ENCODE measurements at places on chromosomes 3 and 15. TPM values are rescaled to one million over a fixed set of nuclear protein-coding genes. Genes with fewer than 3 reads are reported as not detected.

The GOLGA6L7 gene
- not detected for total RNA-seq

The ZBTB20 gene
- total RNA-seq, result 75.9 TPM

The IL5RA gene
- 0.60 TPM for total RNA-seq

The MAPKBP1 gene
- 27.0 TPM for total RNA-seq

The AGBL1 gene
- total RNA-seq, result not detected

The FSIP1 gene
- 0.81 TPM for total RNA-seq

DNA sequence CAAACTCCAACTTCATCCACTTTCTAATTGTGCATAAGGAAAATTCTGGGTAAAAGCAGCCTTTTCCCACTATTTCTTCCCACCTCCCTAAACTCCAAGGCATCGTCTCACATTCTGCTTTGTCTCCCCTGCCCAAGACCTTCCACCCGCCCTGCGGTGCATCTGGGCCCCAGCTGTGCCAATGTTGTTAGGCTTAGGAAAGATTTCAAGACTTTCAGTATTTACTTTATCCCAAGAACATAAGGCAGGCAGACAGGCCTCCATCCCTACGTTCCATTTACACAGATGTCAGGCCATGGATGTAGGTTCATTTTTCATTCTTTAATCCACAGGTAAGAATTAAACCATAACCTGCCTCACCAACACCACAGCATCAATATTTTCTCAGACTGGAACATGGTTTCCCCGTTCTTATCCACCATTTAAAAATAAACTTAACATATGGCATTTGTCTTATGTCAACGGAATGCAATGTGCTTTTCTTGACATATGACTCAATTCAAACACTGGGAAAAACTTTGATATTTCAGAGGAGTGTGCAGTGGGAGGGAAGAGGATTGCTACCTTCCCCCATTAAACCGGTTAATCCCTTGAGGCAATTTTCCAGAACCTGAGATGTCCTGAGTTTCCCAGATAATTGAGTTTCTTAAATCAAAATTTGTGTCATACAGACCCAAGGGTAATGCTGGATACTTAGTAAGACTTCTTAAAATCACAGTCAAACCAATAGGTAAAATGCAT, 238.0 kb upstream of the LRIG1 start:
- DNase-seq, result no peak

GRCh38 chr3:43246976-43247375, 39.4 kb upstream of the SNRK start:
- no peak for DNase-seq

GRCh38 chr3:141796889-141797781, 33.9 kb downstream of the GRK7 start:
- DNase-seq, result peak; percentile 39

GRCh38 chr15:67013696-67014095, 51.7 kb upstream of the SMAD3 start:
- DNase-seq, result no peak

- no peak for DNase-seq
Observed at GRCh38 chr3:12992629-12993516, 80.4 kb downstream of the IQSEC1 start.

- no peak for DNase-seq
Observed at GRCh38 chr3:43953380-43953779, 262.6 kb downstream of the ABHD5 start.

DNA sequence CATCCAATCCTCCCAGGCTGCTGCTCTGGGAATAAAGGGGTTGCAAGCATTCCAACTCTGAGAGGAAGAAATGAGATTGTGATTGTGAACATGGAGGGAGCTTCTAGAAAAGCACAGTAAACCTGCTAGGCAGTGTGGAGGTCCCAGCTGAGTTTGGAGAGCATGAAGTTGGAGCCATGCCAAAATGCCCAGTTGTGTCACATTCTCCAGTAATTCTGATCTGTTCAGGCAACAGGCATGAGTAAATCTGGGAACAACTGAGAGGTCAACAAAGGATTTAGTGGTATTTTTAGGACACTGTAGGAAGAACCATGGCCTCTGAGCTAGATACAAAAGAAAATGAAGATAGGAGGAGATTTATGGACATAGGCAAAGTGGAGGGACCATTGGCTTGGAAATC, 74.7 kb downstream of the CYP19A1 start:
- DNase-seq, result no peak

DNA sequence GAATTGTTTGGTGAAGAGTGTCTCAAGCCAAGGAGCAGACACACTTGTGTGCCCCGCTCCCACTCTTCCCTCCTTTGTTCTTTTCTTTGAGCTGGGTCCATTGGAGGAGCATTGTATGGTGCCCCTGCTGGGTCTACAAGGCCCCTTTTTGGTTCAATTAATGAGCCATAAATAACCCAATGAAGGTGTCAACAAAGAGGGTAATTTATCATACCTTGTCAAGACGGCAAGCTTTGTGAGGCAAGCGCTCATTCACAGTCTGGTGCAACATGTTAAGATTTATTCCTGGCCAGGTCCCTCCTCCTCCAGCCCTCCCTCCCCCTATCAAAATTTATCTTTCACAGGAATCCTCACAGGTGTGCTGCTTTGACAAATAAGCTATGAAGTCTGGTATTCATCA, 300.1 kb downstream of the RORA start:
- DNase-seq, result no peak

All from mucosa of gallbladder (tissue), 1 donor.